ENCODE measurements at places on chromosomes 7 and 10.
A peak's percentile ranks its signal among the peaks of the same experiment; 100 is the strongest.

GRCh38 chr10:77157248-77158019, 480.2 kb downstream of the KCNMA1 start:
- DNase-seq: no peak

DNA sequence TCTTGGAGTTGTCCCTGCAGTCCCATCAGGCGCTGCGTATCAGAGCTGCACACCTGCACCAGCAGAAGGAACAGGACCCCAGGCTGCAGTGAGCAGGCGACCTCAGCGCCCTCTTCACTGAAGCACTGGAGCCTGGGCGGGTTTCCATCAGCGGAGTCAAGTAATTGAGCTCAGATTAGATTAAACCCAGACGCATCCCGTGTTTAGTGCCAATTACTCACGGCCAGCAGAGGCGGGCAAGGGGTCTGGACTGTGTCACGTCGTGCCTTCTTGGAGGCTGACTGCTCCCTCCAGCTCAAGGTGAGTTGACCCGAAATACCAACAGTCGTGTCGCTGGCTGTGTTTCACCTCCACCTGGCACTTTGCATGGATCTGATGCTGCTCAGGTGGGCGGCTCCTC, 123.6 kb downstream of the CXCL12 start:
- DNase-seq: no peak

DNA sequence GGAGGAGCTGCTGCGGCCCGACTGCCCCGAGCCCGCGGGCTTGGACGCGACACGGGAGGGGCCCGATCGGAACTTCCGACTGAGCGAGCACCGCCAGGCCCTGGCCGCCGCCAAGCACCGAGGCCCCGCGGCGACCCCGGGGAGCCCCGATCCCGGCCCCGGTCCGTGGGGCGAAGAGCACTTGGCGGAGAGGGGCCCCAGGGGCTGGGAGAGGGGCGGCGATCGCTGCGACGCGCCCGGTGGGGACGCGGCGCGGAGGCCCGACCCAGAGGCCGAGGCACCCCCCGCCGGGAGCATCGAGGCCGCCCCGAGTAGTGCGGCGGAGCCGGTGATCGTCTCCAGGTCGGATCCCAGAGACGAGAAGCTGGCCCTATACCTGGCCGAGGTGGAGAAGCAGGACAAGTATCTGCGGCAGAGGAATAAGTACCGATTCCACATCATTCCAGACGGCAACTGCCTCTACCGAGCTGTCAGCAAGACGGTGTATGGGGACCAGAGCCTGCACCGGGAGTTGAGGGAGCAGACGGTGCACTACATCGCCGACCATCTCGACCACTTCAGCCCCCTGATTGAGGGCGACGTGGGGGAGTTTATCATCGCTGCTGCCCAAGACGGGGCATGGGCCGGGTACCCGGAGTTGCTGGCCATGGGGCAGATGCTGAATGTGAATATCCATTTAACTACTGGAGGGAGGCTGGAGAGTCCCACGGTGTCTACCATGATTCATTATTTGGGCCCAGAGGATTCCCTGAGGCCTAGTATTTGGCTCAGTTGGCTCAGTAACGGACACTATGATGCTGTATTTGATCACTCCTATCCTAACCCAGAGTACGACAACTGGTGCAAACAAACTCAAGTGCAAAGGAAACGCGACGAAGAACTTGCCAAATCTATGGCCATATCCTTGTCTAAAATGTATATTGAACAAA, 1.4 kb downstream of the OTUD1 start:
- DNase-seq: no peak

DNA sequence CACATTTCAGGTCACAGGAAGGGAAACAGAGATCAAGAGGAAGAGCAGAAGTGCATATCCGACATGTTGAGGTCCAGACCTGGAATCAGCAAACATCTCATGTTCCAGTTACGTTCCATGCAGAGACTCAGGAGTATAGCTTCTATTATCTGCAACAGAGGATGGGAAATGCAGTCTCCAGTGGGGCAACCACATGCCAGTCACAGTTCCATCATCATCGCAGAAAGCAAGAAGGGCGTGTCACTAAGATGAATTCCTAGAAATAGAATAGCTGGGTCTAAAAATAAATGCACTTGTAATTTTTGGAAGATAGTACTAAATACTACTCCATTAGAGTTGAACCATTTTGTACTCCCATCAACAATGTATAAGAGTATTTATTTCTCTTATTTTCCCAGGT, 133.2 kb upstream of the MDFIC start:
- DNase-seq: no peak

DNA sequence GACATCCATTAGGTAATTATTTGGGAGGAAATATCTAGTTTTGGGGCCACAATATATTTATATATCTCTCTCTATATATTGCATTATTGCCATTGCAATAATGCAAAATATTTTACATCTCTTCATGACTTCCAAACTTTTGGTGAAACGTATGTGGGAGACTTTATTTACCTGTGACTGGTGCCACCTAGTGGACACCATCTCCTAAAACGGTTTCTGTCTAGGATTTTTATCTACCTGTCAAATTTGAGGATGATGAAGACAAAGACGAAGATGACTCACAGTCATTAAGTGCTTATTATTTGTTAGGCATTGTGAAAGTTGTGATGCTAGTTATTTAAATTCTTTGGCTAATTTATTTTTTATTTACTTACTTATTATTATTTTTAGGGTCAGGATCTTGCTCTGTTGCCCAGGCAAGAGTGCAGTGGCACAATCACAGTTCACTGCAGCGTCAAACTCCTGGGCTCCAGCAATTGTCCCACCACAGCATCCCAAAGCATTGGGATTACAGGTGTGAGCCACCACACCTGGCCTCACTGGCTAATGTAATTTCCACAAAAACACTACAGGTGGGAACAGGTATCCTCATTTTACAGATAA, 18.7 kb upstream of the CBLL1 start:
- DNase-seq: peak; percentile 56

GRCh38 chr7:148277042-148277660, 313.4 kb upstream of the C7orf33 start:
- no peak for DNase-seq

- no peak for DNase-seq
Observed at GRCh38 chr10:78259391-78259790, 225.7 kb downstream of the RPS24 start.

DNA sequence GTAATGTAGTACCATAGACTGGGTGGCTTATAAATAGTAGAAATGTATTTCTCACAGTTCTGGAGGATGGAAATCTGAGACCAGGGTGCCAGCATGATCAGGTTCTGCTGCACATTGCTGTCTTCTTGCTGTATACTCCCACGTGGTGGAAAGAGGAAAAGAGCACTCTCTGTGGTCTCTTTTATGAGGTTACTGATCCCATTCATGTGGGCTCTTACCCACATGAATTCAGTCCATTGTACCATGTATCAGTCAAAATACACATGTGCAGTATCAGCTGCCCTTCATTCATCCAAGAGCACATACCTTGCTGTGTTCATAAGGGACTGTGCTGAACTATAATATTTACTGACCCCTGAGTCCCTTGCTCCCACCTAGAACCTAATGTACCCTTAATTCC, 17.1 kb downstream of the PNLIPRP2 start:
- no peak for DNase-seq

DNA sequence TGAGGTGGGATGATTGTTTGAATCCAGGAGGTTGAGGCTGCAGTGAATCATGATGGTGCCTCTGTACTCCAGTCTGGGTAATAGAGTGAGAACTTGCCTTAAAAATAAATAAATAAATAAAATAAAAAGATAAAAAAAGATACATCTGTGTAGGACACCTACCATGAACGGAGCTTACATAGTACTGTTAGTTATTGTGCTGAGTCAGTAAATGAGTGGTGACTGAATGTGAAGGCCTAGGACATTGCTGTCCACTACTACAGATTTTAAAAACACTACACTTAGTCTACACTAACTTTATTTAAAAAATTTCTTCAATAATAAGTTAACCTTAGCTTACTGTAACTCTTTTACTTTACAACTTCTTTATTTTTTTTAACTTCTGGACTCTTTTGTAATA, 106.7 kb upstream of the ETV1 start:
- no peak for DNase-seq

DNA sequence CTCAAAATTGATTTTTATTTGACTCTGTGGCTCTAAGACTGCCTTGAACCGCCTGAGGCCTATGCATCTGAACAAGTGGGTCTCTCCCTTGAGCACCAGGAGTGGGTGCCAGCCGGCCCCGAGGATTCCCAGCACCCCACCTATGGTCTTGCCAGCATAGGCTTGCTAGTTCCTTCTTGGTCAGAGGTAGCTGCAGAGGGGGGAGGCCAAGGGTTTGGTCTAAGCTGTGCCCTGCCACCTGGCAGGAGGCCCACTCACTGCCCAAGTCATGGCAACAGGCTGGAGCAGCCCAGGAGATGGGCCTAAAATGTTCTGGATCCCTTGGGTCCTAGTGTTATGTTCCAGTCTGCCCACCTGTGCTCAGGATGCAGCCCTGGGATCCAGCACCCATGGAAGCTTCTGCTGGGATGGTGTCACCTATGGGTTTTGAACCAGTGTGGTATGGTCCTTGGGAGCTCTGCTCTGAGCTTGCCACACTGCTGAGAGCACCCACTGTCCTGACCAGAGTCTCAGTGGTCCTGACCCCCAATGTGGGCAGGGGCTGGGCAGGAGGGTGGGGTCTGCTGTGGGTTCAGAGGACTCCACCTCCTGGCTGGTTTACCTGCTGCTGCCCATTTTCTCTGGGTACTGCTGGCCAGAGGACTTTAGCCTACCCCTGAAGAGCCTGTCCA, 12.6 kb downstream of the YKT6 start:
- DNase-seq: no peak

DNA sequence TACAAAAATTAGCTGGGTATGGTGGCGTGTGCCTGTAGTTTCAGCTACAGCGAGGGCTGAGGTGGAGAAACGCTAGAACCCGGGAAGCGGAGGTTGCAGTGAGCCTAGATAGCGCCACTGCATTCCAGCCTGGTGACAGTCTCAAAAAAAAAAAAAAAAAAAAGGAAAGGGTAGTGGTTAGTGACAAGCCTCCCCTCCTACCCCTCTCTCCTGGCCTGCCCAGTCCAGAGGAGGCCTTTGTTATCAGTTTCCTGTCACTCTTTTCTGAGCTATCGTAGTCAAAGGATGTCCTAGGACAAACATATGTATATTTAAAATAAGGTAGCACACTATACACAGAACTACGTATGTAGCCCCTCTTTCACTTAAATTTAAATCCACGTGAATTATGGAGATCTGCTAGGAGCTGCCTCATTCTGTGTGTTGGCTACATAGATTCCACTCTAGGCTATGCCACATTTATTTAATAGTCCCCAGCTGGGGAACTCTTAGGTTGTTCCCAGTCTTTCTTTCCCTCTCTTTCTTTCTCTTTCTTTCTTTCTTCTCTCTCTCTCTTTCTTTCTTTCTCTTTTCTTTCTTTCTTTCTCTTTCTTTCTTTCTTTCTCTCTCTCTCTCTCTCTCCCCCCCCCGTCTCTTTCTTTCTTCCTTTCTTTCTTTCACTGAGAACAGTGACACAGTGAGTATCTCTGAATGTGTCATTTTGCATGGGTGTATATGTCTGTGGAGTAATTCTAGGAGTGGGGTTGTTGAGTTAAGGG, 3.9 kb downstream of the TSPAN15 start:
- DNase-seq: no peak

DNA sequence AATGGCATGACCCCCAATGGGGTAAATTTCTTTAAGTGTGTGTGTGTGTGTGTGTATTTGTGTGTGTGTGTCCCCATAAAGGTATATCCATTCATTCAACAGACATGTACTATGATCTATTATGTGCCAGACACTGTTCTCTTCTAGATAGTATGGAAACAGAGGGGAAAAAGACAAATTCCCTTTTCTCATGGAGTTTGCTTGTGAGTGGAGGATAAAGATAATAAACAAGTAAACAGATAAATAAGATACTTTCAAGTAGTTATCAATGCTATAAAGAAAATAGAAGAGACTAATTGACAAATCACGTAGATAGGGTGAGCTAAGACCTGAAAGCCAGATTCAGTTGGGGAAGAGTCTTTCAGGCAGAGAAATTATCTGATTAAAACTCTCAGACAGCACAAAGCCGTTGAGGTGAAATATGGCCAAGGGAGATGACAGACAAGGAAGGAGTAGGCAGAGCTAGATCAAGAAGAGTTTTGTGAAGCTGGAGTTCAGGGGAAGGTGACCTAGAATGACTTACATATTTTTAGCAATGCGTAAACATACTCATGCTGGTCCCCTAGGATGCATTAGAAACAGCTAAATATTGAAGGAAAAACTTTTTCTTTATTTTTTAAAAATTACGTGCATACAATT, 45.2 kb upstream of the DMTF1 start:
- DNase-seq: no peak

GRCh38 chr10:20644421-20644820, 252.7 kb downstream of the NEBL start:
- DNase-seq: no peak

GRCh38 chr10:10902951-10903350, 114.7 kb upstream of the CELF2 start:
- DNase-seq: no peak

DNA sequence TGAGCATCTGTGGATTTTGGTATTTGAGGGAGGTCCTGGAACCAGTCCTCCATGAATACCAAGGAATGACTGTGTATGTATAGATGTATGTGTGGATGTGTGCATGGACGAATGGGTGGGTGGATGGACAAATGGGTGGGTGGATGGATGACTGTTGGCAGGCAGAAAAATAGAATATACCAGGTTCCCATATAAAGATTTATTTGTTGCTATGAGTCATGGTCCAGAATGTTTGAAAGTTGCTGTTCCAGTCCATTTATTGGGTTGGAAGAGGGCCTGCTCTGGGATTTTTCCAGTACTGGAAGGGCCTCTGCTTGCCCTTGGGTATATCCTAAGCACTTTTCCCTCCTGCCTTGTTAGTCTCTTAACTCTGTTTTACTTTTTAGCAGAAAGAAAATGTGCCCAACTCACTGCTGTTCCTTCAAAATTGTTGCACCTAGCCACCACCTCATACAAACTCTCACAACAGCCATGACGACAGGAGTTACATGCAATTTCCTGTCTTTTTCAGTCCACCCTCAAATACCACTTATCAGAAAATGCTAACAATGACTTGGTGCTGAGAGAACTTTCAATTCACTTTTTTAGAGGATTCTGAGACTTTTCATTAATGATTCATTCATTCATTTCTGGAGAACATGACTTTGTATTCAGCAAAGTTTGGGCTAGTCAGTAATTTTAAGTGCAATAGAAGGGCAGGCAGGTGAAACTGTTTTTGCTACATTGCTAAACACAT, 108.1 kb downstream of the EEPD1 start:
- no peak for DNase-seq

- DNase-seq: no peak
Observed at GRCh38 chr10:70270952-70271351, 12.9 kb downstream of the NPFFR1 start.

GRCh38 chr7:74430961-74431466, 22.7 kb upstream of the GTF2IRD1 start:
- DNase-seq: no peak

GRCh38 chr7:135166338-135166990, 4.0 kb downstream of the CYREN start:
- DNase-seq: no peak

Measured in NCI-H1694 treated with DMSO at 0.1 percent for 48 hours (cell line).